K562 (cell line): ENCODE measurements at places on chromosomes 12 and 14. TPM values are rescaled to one million over a fixed set of nuclear protein-coding genes. Genes with fewer than 3 reads are reported as not detected.

DNA sequence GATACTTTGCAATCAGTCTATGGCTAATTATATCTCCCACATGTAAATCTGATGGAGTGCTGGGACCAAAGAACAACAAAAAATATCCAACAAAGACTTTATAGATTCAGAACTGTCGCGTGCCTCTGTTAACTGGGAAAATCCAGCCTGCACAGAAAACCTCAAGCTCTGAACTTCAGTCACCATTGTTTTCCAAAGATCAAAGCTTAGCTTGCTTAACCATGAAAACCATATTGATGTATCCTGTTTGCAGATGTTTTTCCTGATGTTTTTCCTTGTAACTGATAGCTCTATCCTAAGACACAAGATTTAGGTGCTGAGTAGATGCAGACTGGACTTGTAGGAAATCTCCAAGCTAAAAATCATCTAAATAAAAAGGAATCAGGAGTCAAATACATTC, 163.7 kb downstream of the GXYLT1 start:
- no peak for DNase-seq

GRCh38 chr14:61889914-61890351, 127.7 kb downstream of the SNAPC1 start:
- DNase-seq, result no peak

- DNase-seq, result no peak
These were observed 38.0 kb downstream of the TMEM120B start for GRCh38 chr12:121750507-121750955.

GRCh38 chr14:49463146-49463545, 123.0 kb downstream of the RPS29 start:
- no peak for DNase-seq

GRCh38 chr12:113424915-113425823, 3.0 kb downstream of the SDSL start:
- DNase-seq, result peak; percentile 72

- no peak for DNase-seq
These were observed 237.6 kb downstream of the SLC2A13 start for GRCh38 chr12:39868328-39868725.

- DNase-seq, result no peak
These were observed 15.6 kb upstream of the RFLNA start for GRCh38 chr12:124279315-124279714.

- no peak for DNase-seq
These were observed 165.3 kb downstream of the ALX1 start for GRCh38 chr12:85445060-85445938.

DNA sequence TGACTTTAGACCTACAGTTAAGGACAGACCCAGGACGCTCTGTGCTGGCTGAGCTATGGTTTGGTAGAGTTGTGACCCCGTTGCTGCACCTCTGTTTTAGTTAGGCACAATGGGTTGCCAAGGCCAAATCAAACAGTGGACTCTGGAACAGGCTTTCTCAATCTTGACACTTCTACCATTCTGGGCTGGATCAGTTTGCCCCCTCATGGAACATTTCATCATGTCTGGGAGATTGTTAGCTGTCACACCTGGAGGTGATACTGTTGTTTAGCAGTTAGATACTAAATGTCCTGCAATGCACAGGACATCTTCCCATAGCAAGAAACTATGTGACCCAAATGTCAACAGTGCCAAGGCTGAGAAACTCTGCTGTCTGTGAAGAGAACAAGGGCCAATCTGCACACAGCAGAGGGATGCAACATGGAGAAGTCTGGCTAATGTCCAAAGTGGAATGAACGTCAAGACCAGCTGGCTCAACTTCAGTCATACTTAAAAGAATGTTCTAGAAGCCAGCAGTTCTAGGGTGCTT, 65.6 kb upstream of the DICER1 start:
- DNase-seq, result no peak

- no peak for DNase-seq
These were observed 94.1 kb downstream of the PLCZ1 start for GRCh38 chr12:18643681-18644080.

- no peak for DNase-seq
These were observed 61.6 kb downstream of the CAPZA3 start for GRCh38 chr12:18799561-18799960.

- no peak for DNase-seq
These were observed 33.4 kb upstream of the IGF1 start for GRCh38 chr12:102513739-102514138.

DNA sequence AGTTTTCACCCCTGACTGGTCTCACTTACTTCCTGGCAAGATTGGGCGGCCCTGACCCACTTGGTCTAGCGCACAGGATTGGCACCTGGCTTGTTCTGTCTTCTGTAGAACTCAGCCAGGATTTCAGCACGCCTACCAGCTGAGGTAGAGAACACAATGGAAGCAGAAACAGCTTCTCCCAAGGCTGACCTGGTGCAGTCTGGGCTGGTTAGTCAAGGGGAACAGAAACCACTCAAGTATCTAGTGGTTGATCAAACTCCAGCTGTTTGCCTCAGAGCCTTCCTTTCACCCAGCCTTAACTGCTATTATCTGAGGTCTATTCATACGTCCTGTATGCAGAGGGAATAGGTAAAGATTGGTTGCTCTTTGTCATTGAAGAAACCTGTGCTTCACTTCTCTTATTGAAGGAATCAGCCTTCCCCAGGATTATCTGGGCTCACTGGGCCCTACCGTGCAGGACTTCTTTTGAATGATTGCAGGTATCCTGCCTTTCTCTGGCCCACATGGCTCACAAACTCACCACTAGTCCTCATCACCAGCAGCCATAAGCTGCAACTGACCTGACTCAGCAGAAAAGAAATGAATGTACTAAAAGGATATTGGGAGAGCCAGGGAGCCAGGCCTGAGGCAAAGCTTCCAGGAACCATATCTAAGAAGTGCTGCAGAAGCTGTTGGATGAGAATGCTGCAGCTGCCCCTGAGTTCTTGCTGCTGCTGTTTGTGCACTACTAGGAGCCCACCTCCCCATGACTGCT, 2.5 kb upstream of the PLEKHD1 start:
- DNase-seq, result peak; percentile 42

DNA sequence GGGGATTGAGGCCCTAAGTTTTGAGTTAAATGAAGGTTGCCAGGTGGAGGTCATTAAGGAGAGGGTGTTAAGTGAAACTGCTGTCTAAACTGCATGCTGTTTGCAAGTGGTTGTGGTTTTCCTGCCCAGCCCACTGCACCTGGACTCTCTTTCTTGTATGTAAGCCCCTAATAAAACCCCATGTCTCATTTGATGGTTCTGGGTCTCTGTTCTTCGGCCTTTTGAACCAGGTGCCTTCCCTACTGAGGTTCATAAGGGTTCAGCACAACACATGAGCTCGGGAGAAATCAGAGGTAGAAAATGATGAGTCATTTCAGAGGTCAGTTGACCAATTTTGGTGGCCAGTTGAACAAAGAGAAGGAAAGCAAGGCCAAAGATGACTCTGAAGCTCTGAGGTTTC, 382.5 kb downstream of the RPS29 start:
- no peak for DNase-seq

DNA sequence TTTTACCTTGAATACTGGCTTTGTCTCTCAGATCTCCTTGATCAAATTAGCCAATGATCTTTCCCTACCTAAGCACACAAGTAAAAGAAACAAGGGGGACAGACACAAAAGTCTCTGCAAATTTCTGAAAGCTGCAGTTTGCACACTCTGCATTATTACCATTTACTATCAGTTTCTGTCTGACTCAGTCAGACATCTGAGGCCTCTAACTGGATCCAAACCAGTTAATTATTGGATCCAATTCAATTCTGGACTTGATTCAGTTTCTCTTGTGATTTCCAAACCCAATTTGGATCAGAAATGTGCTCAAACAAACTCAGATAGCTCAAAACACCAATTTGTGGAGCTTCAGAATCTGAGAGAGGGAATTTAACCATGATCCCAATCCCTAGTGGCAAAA, 16.6 kb downstream of the SSTR1 start:
- no peak for DNase-seq

GRCh38 chr12:76762601-76762980, 1.3 kb upstream of the ZDHHC17 start:
- no peak for DNase-seq

GRCh38 chr14:26761532-26761931, 163.7 kb upstream of the NOVA1 start:
- no peak for DNase-seq

GRCh38 chr14:104591506-104592291, 12.1 kb downstream of the C14orf180 start:
- DNase-seq, result no peak

GRCh38 chr14:51207621-51208020, 32.4 kb upstream of the TMX1 start:
- no peak for DNase-seq

DNA sequence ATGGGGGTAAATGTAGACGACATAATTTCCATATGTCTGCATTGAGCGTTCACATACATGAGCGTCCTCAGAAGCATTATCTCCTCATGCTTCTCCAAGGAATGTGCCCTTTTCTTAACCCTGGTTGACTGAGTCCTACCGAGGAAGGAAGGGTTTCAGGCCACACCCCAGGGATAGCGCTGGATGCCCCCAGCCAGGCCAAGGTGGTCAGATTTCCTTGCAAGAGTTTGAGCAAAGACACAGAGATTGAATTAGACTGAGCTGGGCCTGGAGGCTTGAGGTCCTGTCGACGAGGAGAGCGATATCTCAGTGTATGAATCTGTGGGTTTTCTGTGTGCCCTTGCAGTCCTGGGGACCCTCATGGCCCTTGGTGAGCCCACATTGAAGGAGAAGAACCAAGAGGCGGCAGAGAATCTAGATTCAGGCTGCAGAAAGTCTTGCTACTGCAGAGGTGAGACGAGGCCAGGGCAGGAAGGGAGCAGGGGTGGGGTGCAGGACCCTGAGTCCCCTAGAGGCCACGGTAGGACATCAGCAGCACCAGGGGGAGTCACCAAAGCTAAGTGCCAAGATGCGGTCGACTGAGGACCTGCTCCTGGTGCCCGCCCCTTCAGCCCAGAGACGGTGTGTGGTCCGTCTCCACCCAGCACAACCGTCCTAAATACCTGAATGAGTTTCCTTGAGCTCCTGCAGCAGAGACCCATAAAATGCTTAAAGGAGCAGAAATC, 94.7 kb upstream of the DIO3 start:
- no peak for DNase-seq

- no peak for DNase-seq
These were observed 323.8 kb downstream of the RGS6 start for GRCh38 chr14:72256055-72256454.

P3H3 gene
- total RNA-seq, result 14.2 and 15.0 TPM in 2 replicates

XRCC3 gene
- total RNA-seq, result 38.2 and 41.3 TPM in 2 replicates

MYG1 gene
- total RNA-seq, result 3.9 and 4.6 TPM in 2 replicates

IL26 gene
- total RNA-seq, result not detected in 2 replicates

RD3L gene
- total RNA-seq, result not detected in 2 replicates

APOF gene
- total RNA-seq, result 0.09 TPM in 1 of 2 replicates, not detected in the other

CMKLR1 gene
- total RNA-seq, result 0.20 and 0.29 TPM in 2 replicates

LETMD1 gene
- total RNA-seq, result 70.1 and 71.2 TPM in 2 replicates

KLHL33 gene
- 0.02 TPM in 1 of 2 replicates, not detected in the other for total RNA-seq

COCH gene
- total RNA-seq, result 64.0 and 65.7 TPM in 2 replicates

AQP6 gene
- total RNA-seq, result not detected in 2 replicates

SLC25A29 gene
- 13.7 and 14.5 TPM in 2 replicates for total RNA-seq

FAM186B gene
- total RNA-seq, result 0.18 TPM in 2 replicates

SLC22A17 gene
- 0.18 TPM in 1 of 2 replicates, not detected in the other for total RNA-seq

FKBP4 gene
- 154 and 158 TPM in 2 replicates for total RNA-seq

PIANP gene
- total RNA-seq, result not detected in 2 replicates

SIX6 gene
- total RNA-seq, result not detected in 2 replicates

RFX4 gene
- total RNA-seq, result not detected in 2 replicates
